B cell (primary cell): ENCODE measurements at places on chromosomes 11 and 22. TPM values are rescaled to one million over a fixed set of nuclear protein-coding genes. Genes with fewer than 3 reads are reported as not detected.

DNA sequence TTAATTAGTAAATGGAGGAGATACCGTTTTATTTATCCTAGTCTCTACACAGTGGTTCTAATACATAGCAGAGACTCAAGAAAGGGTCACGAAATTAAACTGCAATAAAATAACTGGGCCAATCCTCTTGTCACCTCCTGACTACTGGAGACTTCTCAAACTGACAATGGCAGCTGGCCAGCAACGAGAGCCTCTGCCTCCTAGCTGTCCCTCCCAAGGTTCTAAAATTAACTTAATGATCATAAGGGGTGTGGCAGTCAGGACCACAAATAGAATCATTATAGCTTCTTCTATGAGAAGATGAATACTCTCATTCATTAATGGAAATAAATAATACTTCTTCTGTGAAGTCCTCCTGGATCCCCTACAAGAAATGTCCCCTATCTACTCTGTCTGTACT, 63.8 kb upstream of the APOA1 start:
- H3K36me3 ChIP-seq: peaks cover 21% of the 10 kb centered on the region
- no peak for DNase-seq
- no peak overlapping the region for H3K4me3 ChIP-seq

DNA sequence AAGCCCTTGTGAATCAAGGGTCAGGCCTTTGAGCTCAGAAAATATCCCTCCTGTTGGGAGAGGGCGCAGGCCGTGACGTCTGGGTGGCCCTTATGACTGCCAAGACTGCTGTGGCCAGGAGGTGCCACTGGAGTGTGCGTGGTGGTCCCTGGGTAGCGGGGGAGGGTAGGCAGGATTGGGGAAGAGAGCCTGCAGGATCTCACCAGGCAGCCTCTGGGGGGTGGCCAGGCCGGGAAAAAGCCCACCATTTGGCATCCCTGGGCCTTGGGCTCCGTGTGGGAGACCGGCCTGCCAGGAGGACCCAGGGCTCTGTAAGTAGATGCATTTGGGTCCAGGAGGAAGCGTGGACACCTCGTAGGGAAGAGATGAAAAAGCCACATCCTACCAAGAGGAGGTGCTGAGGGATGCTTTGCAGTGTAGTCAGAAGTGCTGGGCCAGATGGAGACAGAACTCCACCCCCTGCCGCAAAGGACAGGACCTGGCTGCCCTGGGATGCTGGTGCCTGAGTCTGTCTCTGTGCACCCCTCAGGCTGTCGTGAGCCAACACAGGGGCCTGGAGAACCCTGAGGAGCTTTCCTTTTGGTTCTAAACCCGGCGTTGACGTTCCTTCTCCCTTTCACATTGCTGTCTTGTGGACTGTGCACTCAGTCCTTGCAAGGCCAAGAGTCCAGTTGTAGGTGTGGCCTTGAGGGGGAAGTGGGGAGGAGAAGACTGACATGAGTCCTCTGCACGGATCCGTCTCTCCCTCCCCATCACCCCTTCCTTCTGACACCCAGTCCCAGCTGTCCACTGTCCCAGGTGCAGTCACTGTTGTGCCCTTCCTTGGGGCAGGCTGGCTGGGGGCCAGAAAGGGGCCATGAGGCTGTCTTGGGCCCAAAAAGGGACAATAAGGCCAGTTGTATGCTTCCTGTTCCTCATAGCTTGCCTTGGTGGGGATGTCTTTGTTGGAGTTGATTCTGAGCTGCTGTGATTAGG, 12.7 kb upstream of the MIEF1 start:
- DNase-seq: no peak
- no peak overlapping the region for H3K4me3 ChIP-seq
- peaks cover 3% of the 10 kb centered on the region for H3K36me3 ChIP-seq
- peaks cover 4% of the 10 kb centered on the region for H3K4me1 ChIP-seq
- no peak overlapping the region for H3K27ac ChIP-seq

DNA sequence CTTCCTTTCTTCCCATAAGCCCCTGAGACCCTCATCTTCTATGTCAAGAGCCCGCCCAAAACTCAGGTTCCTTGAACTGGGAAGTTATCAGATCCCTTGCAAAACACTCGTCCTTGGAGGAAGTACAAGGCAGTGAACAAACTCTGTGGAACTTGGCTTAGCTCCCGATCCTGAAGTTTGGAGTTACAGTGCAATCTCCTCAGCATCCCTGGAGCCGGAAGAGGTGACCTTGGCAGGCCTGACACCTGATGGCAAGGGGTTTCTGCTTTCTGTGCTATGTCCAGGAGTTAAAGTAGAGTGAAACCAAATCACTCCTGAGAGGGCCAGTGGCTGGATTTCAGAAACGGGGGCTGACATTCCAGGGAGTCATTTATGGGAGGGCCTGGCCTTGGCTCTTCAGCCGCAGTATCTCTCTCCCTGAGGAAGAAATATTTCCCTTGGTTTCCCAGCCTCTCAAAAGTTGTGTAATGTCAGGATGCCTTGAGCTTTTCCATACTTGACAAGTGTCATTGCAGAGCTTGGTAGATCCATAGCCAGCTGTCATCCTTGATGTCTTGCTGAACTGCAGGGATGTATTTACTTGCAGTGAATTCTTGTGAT, 1.9 kb upstream of the GRAMD1B start:
- no peak for DNase-seq
- no peak overlapping the region for H3K27ac ChIP-seq
- peaks cover 6% of the 10 kb centered on the region for H3K4me1 ChIP-seq
- H3K4me3 ChIP-seq: no peak overlapping the region

DNA sequence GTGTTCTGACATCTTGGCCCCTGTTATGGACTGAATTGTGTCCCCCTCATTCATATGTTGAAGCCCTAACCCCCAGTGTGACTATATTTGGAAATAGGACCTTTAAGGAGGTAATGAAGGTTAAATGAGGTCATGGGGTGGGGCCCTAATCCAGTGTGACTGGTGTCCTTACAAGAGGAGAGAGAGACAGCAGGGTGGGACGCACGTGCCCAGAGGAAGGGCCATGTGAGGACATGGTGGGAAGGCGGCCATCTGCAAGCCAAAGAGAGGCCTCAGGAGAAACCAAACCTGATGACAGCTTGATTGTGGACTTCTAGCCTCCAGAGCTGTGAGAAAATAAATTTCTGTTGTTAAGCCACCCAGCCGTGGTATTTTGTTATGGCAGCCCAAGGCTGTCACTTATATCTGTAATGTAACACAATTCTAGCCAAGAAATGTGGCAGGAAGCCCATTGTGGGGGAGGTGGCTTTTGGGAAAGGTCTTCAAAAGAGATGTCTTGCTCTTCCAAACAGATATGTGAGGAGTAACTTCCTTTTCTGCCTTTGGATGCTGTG, 23.7 kb downstream of the SLC22A6 start:
- no peak overlapping the region for H3K27ac ChIP-seq
- no peak overlapping the region for H3K4me3 ChIP-seq
- H3K27me3 ChIP-seq: no peaks in the 10 kb centered on the region
- DNase-seq: no peak

- no peaks in the 10 kb centered on the region for H3K27me3 ChIP-seq
- no peak overlapping the region for H3K4me3 ChIP-seq
- no peak overlapping the region for H3K27ac ChIP-seq
- no peak for DNase-seq
- no peaks in the 10 kb centered on the region for H3K36me3 ChIP-seq
Observed at GRCh38 chr22:32745251-32745995, 56.1 kb upstream of the TIMP3 start.

- no peaks in the 10 kb centered on the region for H3K4me1 ChIP-seq
- H3K4me3 ChIP-seq: no peak overlapping the region
- H3K36me3 ChIP-seq: no peaks in the 10 kb centered on the region
- no peaks in the 10 kb centered on the region for H3K27me3 ChIP-seq
- no peak for DNase-seq
Observed at GRCh38 chr22:44536411-44536810, 38.4 kb upstream of the RTL6 start.

GRCh38 chr11:14554959-14555358, 34.8 kb upstream of the PSMA1 start:
- H3K27me3 ChIP-seq: no peaks in the 10 kb centered on the region
- no peak for DNase-seq
- H3K36me3 ChIP-seq: no peaks in the 10 kb centered on the region

The CACNA1I gene
- 0.17 and 0.25 TPM in 2 replicates for total RNA-seq

The TRIM49 gene
- total RNA-seq: not detected in 2 replicates

The OR51G1 gene
- total RNA-seq: not detected in 2 replicates

The CAPRIN1 gene
- 132 and 133 TPM in 2 replicates for total RNA-seq

The ROBO3 gene
- 0.90 and 1.0 TPM in 2 replicates for total RNA-seq

The APLP2 gene
- total RNA-seq: 102 and 111 TPM in 2 replicates
